Activated CD8-positive, alpha-beta memory T cell treated with anti-CD3 and anti-CD28 coated beads for 4 hours (primary cell): ENCODE measurements at places on chromosomes 3 and 15.

DNA sequence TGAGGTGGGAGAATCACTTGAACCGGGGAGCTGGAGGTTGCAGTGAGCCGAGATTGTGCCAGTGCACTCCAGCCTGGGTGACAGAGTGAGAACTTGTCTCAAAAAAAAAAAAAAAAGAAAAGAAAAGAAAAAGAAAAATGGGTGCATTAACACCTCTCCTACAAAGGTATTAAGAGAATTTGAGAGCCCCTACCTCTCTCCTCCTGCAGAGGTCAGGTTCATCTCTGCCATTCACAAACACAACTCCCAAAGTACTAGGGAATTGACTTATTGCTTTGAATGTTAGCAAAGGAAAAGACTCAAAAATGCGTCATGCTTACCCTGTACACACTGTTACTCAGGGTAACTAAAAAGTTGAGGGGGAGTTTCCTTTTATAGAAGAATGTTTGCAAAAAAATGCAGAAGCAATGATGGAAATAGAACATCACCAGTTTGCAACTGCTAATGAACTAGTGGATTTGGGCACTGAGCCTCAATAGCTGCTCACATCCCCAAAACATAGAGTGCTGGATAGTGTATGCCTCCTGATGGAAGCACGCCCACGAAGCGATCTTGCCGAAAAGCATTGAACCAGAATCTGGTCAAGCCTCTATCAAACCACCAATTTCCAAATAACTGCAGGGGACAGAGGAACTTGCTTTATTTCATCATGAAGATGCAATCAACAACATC is 15.5 kb upstream of the LYZL4 start:
- DNase-seq, result no peak

DNA sequence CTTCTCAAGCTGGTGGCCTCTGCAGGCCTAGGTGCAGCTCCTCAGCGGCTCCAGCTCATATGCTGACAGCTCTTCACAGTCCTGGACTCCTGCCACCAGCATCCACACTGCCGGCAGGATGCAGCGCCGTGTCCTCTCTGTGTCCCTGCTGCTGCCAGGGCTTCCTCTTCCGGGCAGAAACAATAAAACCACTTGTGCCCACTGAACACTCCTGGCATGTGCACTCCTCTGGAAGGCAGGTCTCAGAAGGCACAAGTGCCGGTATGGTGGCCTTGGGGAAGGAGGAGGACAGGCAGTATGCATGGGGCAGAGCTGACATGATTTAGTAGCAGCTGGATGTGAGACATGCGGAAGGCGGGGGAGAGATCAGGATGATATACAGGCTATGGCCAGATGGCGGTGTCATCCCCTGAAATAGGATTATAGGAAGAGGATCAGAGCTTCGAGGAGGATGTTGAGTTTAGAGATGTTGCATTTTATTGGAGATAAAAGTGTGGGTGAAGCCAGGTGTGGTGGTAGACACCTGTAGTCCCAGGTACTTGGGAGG is 7.5 kb upstream of the MAN2A2 start:
- DNase-seq, result no peak

DNA sequence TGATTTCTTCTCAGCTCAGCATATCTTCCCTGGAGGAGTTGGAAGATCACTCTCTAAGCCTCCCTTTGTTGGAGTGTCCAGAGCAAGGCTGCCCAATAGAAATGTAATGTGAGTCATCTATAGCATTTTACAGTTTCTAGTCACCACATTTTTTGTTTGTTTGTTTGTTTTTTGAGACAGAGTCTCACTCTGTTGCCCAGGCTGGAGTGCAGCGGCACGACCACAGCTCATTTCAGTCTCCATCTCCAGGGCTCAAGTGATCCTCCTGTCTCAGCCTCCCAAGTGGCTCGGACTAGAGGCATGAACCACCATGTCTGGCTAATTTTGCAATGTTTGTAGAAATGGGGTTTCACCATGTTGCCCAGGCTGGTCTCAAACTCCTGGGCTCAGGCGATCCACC is 21.3 kb downstream of the KLHL6 start:
- DNase-seq, result no peak

GRCh38 chr3:123365450-123366143 is 83.3 kb downstream of the ADCY5 start:
- no peak for DNase-seq

- DNase-seq, result no peak
Observed at GRCh38 chr15:82535566-82536408, 4.5 kb downstream of the RPS17 start.

GRCh38 chr3:24006-24405 is 172.6 kb upstream of the CHL1 start:
- DNase-seq, result no peak

- DNase-seq, result no peak
Observed at GRCh38 chr3:141373768-141374526, 5.6 kb downstream of the ZBTB38 start.

DNA sequence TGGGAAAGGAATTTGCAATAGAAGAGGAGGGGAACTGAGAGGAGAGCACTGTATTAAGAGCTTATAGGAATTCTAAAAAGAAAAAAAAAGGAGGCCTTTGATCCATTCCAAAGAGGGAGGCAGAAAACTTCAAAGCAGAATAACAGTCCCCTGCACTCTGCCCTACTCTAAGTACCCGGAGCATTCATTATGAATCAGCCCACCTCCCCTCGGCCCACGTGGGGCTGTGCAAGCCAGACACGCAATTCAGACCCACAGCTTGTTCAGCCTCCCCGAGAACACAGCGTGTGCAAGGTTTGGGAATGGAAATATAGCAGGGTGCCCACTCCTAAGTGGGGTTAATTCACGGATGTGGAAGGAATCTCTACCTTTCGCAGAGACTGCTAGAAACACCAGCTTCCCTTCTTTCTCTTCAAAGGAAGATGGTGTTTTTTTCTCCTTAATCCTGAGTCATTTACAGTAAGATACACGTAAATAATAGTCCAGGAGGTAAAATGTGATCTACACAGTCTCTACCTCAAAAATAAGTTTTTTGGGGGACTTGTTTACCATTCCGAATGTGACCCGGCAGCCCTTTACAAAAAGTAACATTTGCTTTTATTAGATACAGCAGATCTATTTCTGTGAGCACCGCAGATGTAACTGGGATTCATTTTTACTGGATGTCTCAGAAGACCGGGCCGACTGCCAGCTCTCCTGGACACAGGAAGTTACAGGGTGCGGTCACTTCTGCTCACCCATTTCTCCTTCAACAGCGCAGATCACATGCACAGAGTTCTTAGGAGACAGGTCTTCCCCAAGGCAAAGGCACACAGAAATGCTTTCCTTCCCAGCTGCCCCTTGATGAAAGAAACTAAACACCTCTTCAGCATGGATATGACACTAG is 768.5 kb upstream of the CFAP20DC start:
- DNase-seq, result no peak

DNA sequence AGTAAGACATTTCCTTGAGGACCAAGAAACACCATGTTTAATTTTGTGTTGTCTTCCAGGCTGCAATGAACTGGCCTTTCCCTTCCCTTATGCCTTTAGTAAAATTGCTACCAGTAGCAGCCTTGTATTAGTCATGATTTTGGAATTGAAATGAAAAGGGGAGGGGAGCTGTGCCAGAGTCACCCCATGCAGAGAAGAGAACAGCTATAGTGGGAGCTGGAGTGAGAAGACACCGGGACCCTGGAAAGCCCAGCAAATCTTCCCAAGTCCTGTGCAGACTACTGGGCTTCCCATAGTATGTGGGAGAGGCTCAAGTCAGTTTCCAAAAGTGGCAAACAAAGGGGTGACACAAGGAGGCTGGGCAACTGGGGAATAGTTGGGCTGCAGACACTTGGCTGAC is 178.5 kb downstream of the NR1D2 start:
- no peak for DNase-seq

- DNase-seq, result no peak
Observed at GRCh38 chr3:151787626-151788025, 26.3 kb upstream of the AADAC start.
